ENCODE measurements at places on chromosomes 13 and 19.
A peak's percentile ranks its signal among the peaks of the same experiment; 100 is the strongest.

- DNase-seq, result no peak
Observed at GRCh38 chr19:10919352-10920287, 8.8 kb downstream of the YIPF2 start.

- DNase-seq, result no peak
Observed at GRCh38 chr19:17264641-17264979, at the start of gene USHBP1. Gene USHBP1 (minus strand): TSS chr19:17264745. CDS start chr19:17264299, 446 bp downstream.

GRCh38 chr19:46616631-46617322 lies 8.1 kb downstream of the PTGIR start:
- DNase-seq, result peak; percentile 76

DNA sequence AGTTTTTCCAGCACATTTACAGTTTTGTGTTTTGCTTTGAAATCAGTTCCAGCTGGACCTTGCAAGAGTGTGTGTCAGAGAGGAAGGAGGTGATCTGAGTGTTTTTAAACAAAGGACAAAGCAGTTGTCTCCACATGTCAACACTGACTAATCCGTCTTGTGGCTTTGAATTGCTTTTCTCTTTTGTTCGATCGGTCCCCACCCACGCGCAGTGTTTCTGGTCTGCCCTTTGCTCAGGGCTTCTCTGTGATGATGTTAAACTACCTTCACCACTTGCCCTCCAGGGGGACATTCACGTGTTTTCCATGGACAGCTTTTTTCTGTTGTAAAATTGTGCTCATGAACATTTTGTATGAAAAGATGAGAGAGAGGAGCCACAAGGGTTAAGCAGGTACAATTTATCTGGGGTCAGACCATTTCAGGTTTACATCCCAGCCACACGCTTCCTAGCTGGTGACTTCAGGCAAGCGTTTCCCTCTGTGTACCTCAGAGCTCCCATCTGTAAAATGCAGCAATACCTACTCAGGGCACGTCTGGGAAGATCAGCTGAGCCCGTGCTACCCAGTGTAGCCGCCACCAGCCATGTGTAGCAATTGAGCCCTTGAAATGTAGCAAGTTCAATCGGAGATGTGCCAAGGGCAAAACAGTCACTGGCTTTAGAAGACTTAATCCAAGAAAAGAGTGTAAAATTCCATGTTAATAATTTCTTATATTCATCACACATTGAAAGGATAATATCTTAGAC lies 13.5 kb upstream of the PLA2G4C start:
- DNase-seq, result no peak

DNA sequence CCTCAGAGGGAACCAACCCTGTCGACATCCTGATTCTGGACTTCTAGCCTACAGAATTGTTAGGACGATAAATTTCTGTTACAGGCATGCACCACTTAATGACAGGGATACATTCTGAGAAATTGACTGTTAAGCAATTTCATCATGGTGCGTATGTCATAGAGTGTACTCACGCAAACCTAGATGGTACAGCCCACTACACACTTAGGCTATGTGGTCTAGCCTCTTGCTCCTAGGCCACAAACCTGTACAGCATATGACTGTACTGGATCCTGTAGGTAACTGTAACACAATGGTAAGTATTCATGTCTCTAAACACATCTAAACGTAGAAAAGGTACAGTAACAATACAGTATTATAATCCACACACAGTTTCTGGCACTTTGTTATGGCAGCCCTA lies 13.3 kb downstream of the USP12 start:
- DNase-seq, result no peak

Data from NCI-H1694 (cell line).